ENCODE measurements at places on chromosomes 1 and 21. TPM values are rescaled to one million over a fixed set of nuclear protein-coding genes. Genes with fewer than 3 reads are reported as not detected.

B3GALT2 gene
- total RNA-seq: 7.1 TPM

AMY1B gene
- total RNA-seq: not detected

UBIAD1 gene
- total RNA-seq: 28.9 TPM

LRRC71 gene
- total RNA-seq: not detected

RASSF5 gene
- total RNA-seq: 211 TPM

ESRRG gene
- total RNA-seq: not detected

DNA sequence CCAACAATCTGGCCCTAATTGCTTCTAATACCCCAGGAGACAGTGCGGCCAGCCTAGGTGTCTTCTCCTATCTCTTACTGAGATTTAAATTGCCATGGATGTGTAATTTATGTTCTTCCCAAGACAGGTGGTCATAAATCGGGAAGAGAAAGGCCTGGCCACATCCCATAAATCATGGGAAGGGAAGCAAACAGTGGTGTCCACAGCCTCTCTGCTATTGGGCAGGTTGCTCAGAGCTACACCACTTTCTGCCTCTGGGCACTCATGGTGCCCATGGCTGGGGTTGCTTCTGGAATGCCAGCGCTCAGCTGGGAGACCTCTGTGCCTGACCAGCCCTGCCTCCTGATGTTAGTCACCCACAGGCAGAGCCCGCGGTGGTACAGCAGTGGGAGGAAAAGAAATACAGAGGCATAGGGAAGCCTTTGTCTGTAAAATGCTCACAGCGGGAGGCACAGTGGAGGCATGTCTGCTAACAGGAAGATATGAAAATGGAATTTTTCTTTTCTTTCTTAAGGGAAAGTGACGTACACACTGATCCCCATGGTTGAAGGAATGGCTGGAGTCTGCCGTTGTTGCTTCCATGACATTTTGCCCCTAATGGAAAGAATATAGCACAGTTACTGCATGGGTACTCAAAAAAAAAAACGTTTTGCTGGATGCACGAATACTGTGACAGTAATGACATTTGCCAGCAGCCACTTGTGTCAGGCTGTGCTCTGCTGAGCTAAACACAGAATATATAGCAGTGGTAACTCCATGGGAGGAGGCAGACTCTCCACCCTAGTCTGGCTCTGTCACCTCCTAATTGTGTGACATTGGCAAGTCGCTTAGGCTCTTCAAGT is 21.9 kb downstream of the MTARC1 start:
- peaks cover 5% of the 10 kb centered on the region for H3K4me1 ChIP-seq
- no peak overlapping the region for H3K27ac ChIP-seq
- no peak overlapping the region for H3K4me3 ChIP-seq
- H3K36me3 ChIP-seq: no peaks in the 10 kb centered on the region
- DNase-seq: no peak
- H3K27me3 ChIP-seq: peaks cover 2% of the 10 kb centered on the region

DNA sequence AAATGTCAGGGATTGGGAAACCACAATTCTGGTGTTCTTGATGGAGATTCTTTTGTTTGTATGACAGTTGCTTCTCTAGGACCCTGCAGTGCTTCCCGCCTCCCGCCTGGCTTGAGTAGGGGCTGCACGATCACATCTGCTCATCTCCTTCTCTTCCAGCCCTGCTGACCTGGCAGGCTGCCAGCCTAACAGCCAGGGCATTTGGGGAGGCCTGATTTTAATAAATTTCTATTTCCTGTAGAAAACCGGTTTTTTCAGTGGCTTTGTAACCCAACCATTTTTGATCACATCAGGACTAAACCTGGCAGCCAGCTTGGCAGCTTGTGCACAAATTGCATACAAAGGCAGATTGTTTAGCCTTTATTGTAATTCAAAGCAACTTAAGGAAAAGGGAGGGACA is 78.9 kb downstream of the UBE2U start:
- no peaks in the 10 kb centered on the region for H3K4me1 ChIP-seq
- H3K36me3 ChIP-seq: no peaks in the 10 kb centered on the region
- H3K27me3 ChIP-seq: no peaks in the 10 kb centered on the region
- H3K4me3 ChIP-seq: no peak overlapping the region
- H3K27ac ChIP-seq: no peak overlapping the region

DNA sequence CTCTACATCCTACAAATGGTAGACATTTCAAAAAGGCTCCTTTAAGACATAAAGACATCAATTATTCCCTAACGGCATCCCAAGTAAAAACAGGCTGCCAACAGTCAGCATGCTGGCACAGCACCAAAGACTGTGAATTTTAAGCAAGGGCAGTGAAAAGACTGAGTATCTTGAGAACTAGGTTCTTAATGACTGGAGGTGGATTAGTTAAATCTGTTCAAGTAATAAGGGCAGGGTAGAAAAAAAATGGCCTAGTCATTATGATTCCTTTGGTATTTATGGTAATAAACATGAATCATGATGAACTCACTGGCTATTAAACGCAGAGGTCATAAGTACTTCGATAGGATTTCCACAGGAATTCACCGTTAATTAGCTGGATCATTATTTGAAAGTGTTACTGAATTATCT is 75.2 kb downstream of the KIFAP3 start:
- H3K4me3 ChIP-seq: no peak overlapping the region
- no peaks in the 10 kb centered on the region for H3K27me3 ChIP-seq
- no peak for DNase-seq

- DNase-seq: no peak
- peak overlapping the region; percentile 50 for H3K27ac ChIP-seq
- H3K4me3 ChIP-seq: no peak overlapping the region
- no peaks in the 10 kb centered on the region for H3K27me3 ChIP-seq
Observed at GRCh38 chr1:235021815-235022214, 106.8 kb downstream of the TOMM20 start.

GRCh38 chr1:68227598-68227997 is 4.7 kb downstream of the WLS start:
- H3K4me3 ChIP-seq: no peak overlapping the region
- peaks cover 47% of the 10 kb centered on the region for H3K27me3 ChIP-seq
- H3K4me1 ChIP-seq: peaks cover 5% of the 10 kb centered on the region
- H3K27ac ChIP-seq: no peak overlapping the region
- no peak for DNase-seq
- no peaks in the 10 kb centered on the region for H3K36me3 ChIP-seq

DNA sequence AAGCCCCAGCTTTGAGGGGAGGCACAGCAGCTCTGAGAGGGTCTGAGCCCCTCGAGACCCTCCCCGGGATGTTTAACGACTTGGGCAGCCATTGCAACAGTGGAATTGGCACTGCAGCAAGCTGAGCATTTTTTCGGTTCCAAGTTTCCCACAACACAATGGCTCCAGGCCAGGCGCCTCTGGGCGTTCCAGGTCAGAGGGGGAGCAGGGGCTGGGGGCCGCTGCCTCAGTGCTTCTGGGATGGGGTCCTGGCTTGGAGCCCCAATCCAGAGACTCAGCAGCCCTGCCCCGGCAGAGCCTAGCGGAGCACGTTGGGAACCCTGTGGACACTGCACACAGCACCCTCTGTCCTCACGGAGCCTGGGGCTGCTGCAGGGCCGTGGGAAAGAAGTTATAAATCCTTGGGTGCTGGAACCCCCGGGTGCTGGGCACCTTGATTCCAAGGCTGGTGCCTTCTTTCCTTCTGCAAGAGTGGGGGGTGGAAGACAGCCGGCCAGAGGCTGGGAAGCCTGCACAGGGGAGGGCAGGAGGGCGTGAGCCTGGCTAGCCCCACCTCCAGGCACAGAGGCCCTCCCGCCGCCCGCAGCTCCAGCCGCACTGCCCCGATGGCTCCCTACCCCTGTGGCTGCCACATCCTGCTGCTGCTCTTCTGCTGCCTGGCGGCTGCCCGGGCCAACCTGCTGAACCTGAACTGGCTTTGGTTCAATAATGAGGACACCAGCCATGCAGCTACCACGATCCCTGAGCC is 50.1 kb downstream of the COL18A1 start:
- no peaks in the 10 kb centered on the region for H3K4me1 ChIP-seq
- H3K27me3 ChIP-seq: no peaks in the 10 kb centered on the region
- no peak overlapping the region for H3K27ac ChIP-seq
- H3K36me3 ChIP-seq: no peaks in the 10 kb centered on the region
- H3K4me3 ChIP-seq: no peak overlapping the region

- peaks cover 60% of the 10 kb centered on the region for H3K4me1 ChIP-seq
- peak overlapping the region; percentile 96 for H3K4me3 ChIP-seq
- no peaks in the 10 kb centered on the region for H3K27me3 ChIP-seq
- peaks cover 55% of the 10 kb centered on the region for H3K36me3 ChIP-seq
- peak overlapping the region; percentile 83 for H3K27ac ChIP-seq
- DNase-seq: no peak
Observed at GRCh38 chr1:167514288-167514687, 4.0 kb downstream of the CD247 start.

DNA sequence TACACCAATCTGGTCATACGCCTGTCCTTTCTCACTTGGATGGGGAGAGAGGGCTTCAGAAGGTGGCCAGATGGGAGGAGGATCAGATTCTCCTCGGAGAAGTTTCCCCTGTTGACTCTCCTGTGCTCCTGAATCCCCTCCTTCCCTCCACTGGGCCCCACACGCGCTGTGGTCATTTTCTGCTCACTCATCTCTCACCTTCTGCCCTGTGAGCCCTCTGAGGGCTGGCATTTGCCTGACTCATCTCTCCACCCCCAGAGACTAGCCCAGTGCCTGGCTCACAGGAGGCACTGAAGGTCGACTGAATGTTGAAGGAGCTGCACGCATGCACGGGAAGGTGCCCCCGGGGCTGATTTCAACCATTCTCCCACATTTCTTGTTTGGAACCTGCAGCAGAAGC is 14.2 kb downstream of the ABCA4 start:
- peaks cover 15% of the 10 kb centered on the region for H3K4me1 ChIP-seq
- no peaks in the 10 kb centered on the region for H3K36me3 ChIP-seq
- no peak overlapping the region for H3K4me3 ChIP-seq
- DNase-seq: no peak
- H3K27ac ChIP-seq: no peak overlapping the region
- peaks cover 58% of the 10 kb centered on the region for H3K27me3 ChIP-seq

- no peak for DNase-seq
- H3K4me3 ChIP-seq: no peak overlapping the region
- no peaks in the 10 kb centered on the region for H3K27me3 ChIP-seq
Observed at GRCh38 chr1:183783342-183783741, 21.6 kb upstream of the RGL1 start.

GRCh38 chr1:39170731-39171667 is 33.5 kb upstream of the MACF1 start:
- peaks cover 2% of the 10 kb centered on the region for H3K4me1 ChIP-seq
- H3K27ac ChIP-seq: no peak overlapping the region
- no peak for DNase-seq
- H3K4me3 ChIP-seq: no peak overlapping the region
- no peaks in the 10 kb centered on the region for H3K36me3 ChIP-seq
- peaks cover 4% of the 10 kb centered on the region for H3K27me3 ChIP-seq

DNA sequence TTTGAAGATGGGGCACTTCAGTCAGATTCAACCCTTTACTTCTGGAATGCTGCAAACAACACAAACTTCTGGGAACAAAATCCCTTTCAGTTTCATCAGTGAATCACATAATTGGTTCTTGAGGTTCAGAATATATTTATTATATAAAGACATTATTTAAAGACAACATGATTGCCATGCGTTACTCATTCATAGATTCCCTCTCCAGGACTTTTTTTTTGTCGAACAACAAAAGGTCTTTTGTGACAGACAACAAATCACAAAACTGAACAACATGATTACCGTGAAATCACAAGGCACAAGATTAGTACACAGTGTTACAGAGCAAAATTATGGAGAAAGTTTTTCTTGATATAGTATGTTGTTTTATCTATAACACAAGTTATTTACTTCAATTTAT is 1815.0 kb downstream of the NCAM2 start:
- DNase-seq: no peak
- no peaks in the 10 kb centered on the region for H3K36me3 ChIP-seq
- H3K27ac ChIP-seq: no peak overlapping the region
- no peaks in the 10 kb centered on the region for H3K27me3 ChIP-seq

DNA sequence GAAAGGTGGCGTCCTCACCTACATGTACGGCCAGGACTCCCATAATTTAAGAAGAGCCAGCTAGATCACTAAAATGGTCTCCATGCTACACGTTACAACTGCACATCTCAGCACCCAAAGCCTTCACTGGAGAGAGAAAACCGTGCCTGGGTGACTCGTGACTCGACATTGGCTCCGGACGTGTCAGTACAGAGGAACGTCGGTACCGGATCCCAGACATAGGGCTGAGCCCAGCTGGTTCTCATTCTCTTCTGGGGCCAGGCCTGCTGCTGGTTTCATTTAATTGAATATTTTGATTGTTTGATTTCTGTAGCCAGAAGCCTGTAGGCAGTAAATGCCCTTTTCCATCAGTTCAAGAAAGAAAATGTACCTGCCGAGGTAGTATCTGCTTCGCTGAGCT is 93.1 kb downstream of the HHIPL2 start:
- peaks cover 2% of the 10 kb centered on the region for H3K36me3 ChIP-seq
- H3K27me3 ChIP-seq: no peaks in the 10 kb centered on the region
- peaks cover 2% of the 10 kb centered on the region for H3K4me1 ChIP-seq
- no peak overlapping the region for H3K27ac ChIP-seq

DNA sequence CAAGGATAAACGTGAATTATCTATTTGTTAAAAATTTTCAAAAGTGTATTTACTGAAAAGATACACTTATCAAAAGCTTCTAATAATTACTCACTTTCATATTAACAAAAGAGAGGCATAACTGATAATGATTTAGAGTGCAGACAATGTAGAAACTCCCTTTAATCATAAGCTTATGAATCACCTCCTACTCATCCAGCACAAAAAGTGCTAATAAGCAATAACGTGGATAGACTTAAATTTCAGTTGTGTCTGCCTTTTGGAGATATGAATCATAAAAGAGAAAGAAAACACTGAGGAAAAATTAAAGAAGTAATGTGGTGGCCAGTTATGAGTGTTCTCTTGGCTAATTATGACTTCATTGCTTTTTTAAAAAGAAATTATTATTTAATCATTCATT is 827.6 kb upstream of the B3GALT2 start:
- H3K36me3 ChIP-seq: peaks cover 2% of the 10 kb centered on the region
- no peaks in the 10 kb centered on the region for H3K27me3 ChIP-seq
- H3K27ac ChIP-seq: no peak overlapping the region
- H3K4me1 ChIP-seq: no peaks in the 10 kb centered on the region
- no peak for DNase-seq

DNA sequence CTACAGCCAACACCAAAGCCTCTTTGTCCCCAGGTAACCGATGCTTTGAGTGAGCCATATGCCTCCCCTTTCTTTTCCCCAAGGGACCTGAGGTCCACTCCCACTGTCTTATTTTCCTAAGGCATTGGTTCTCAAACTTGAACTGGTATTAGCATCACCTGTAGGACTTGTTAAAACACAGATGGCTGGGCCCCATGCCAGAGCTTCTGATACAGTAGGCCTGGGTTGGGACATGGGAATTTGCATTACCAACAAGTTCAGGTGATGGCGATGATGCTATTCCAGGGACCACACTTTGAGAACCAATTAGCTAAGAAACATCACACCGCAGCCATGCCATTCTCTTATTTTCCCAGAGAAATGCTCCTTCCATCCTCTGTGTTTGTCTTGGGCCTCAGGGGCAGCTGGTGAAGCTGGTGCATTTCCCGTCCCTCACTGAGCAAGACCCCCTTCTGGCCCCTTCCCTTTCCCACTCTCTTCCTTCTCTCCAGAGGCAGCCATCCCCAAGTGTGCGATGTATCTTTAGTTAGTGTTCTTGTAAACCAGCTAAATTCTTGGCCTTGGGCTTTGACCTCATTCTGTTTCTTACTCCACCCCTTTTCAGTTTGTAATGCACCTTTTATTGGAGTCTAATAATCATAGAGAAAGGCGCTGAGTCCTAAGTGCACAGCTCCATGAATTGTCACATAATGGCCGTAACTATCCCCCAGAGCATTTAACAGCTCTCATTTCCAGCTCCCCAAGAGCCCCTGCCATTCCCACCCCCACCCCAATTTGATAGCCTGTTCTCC is 14.2 kb upstream of the TTC22 start:
- peaks cover 2% of the 10 kb centered on the region for H3K27me3 ChIP-seq
- peak overlapping the region; percentile 50 for H3K27ac ChIP-seq
- peaks cover 23% of the 10 kb centered on the region for H3K4me1 ChIP-seq
- no peak for DNase-seq
- no peaks in the 10 kb centered on the region for H3K36me3 ChIP-seq
